ENCODE measurements at places on chromosomes 12 and 14. TPM values are rescaled to one million over a fixed set of nuclear protein-coding genes. Genes with fewer than 3 reads are reported as not detected.

Gene TMEM19
- total RNA-seq: 12.9 TPM

DNA sequence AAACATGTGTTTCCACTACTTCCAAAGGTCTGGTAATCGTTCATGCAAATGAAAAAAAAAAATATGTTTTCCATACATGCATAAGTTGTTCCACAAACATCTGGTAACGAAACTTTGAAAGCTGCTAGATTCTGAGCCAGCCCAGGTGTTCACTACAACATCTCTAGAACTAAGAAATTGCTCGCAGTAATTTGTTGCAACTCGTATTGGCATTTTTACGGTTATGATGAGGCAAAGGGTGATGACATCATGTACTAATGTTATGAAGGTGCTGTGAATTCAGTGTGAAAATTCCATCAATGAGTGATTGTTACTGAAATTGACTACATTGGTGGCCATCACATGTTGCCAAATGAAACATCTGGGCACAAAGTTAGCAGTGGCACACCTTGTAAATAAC, 31.9 kb upstream of the CCDC91 start:
- no peaks in the 10 kb centered on the region for H3K36me3 ChIP-seq
- H3K4me1 ChIP-seq: no peaks in the 10 kb centered on the region
- no peaks in the 10 kb centered on the region for H3K27me3 ChIP-seq
- H3K4me3 ChIP-seq: no peak overlapping the region
- no peak overlapping the region for H3K27ac ChIP-seq

DNA sequence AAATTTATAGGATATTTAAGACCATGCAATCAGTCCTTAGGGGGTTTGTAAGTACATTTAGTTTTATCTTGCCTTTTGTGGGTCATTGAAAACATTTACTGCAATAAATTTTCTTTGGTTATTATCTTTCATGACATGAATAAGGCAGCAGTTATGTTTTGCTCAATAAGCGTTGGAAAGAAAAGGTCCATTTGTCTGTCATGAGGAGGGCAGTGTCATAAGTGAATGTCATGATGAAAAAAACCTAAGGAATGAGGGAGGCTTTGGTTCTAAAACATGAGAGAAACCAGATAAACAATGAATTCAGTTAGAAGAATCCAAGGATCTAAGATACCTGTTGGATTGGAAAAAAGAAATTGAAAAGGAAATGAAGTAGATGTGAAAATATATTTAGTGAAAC, 209.4 kb downstream of the NAV3 start:
- H3K36me3 ChIP-seq: no peaks in the 10 kb centered on the region
- no peaks in the 10 kb centered on the region for H3K4me1 ChIP-seq
- H3K27ac ChIP-seq: no peak overlapping the region
- H3K27me3 ChIP-seq: no peaks in the 10 kb centered on the region

DNA sequence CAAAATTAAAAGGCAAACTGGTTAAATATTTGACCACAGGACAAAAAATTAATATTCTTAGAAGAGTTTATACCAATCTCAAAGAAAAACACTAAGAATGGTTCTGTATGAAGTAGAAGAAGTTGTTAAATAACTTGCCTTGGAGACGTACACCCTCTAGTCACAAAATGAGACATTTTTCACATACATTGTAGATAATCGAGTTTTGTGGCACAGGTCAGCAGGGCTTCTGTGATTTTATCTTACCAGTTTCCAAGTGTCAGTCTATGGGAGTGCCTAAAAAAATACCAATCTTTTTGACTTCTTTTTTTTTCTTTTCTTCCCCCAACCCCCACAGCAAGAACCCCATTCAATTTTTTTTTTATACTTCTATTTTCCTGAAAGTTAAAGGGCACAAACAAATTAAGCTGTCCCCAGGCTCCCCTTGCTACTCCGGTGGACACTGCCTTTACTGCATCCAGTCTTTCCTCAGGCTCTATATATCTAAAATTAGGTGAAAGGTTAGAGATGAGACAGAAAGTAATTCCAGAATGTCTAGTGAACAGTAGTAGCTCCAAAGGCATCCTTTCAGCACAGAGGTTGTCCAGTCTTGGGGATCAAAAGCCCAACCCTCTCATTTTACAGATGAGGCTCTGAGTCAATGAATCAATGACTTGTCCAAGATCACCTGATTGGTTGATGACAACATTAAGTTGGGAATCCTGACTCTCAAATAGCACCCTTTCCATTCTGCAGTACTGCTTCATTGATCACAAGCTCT, 6.2 kb downstream of the LIMA1 start:
- H3K27ac ChIP-seq: no peak overlapping the region
- no peaks in the 10 kb centered on the region for H3K4me1 ChIP-seq
- H3K4me3 ChIP-seq: no peak overlapping the region

DNA sequence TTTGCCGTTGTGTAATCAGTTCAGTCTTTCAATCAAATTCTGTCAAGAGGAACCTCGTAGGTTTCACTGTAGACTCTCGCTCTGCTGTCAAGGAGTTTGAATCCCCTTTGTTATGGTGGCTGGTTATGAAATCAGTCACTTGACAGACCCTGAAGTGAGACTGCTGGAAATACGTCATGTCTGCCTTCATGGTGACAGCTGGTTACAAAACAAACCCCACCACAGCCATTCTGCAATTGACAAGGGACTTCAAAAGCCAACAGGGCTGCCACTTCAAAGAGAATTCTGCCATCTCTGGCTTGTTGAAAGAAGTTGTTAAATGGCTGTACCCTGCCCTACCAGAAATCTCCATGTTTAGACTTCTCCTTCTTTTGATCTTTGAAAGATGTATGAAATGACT, 286.9 kb downstream of the ERC1 start:
- H3K4me1 ChIP-seq: peaks cover 30% of the 10 kb centered on the region
- peak; percentile 75 for DNase-seq
- H3K27me3 ChIP-seq: no peaks in the 10 kb centered on the region
- H3K36me3 ChIP-seq: no peaks in the 10 kb centered on the region

All from cardiac muscle cell (in vitro differentiated cells and primary cell).